ENCODE measurements at places on chromosomes 16 and 17. TPM values are rescaled to one million over a fixed set of nuclear protein-coding genes. Genes with fewer than 3 reads are reported as not detected.

DNA sequence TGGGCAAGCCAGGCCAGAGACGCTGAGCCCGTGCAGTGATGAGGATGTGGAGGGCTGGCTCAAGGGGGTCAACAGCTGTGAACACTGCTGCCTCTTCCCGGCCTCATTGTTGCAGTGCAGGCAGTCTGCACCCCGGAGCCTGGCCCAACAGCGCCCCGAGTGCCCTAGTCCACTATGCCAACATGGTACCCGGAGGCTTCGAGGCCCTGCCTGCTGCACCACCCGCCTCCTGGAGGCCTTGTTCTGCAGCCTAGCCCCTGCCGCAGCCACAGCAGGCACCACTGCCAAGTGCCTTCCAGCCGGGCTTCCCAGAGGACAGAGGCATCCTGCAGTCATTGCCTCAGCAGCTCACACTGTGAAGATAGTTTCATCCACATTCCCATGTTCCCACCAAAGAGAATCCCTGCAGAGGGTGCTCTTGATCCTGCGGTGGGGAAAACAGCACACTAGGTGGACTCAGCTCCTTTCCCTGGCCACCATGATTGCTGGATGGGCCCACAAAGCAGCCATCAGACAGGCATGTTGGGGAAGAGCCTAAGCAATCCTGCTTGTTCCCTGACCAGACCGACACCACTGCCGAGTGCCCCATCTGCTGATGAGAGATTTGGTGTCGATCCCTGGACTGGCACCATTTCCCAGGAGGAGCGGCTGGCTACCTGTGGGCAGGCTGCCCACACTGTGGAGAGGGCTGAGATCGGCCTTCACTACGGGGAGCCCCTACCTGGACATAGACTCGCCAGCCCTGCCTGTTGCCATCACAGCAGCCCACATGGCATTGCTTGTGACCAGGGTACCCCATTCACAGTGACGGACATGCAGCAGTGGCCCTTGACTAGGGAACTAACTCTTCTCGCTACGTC is 44.9 kb downstream of the USP22 start:
- no peak for DNase-seq

- DNase-seq, result no peak
Observed at GRCh38 chr16:47815655-47816054, 340.1 kb downstream of the ABCC12 start.

- no peak for DNase-seq
Observed at GRCh38 chr16:89318430-89318758, 100.9 kb downstream of the ZNF778 start.

DNA sequence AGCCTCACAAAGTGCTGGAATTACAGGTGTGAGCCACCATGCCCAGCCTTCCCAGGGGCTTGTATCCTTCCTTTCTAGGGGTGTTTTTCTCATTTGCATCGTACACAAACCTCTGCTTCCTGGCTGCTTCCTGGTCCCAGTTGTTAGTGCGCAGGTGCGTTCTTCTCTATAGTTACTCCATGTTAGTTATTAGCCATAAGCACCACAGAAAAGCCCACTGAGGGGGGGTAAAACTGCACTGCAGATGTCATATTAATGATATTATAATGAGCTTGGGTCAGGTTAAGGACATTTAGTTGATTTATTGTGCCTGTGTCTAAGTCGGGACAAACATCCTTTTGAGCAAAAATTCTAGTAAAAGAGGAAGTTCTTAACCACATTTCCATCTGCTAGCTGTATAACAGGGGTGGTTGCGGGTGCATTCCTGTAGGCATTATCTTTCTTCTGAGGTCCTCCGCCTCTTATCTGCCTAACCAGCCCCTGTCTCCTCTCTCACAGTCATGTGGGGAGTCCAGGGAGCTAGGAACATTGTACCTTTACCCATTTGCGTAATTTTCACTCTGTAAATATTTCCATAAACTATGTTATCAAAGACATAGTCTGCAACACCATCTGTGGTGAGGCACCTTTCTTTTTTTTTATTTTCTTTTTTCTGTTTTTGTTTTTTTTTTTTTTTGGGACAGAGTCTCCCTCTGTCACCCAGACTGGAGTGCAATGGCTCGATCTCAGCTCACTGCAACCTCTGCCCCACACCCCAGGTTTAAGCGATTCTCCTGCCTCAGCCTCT is 23.6 kb upstream of the ATF7IP2 start:
- no peak for DNase-seq

- no peak for DNase-seq
Observed at GRCh38 chr17:37741341-37742115, 3.3 kb downstream of the HNF1B start.

DNA sequence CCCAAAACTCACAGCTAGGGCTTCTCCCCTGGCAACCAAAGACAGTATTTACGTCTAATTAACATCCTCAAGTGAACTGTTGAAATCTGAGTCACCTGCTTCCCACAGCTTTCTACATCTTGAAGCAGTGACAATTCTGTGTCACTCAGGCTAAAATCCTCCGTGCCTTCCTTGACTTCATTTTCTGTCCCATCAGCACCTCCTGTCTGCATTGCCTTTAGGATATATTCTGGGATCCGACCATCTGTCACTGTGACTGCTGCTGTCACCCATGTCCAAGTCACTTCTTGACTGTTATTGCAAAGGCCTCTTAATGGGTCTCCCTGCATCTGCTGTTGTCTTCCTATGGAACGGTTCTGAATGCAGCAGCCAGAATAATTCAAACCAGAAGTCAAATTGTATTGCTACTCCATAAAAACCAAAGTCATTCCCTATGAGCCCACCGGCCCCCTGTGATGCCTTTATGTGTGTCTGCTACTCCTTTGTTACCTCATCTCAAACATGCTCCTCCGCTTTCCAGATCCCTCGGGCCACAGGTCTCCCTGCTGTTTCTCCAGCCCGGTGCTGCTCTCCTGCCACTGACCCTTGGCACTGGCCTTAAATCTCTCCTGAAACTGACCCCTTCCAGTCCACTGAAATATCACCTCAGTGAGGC is 56.9 kb downstream of the WWP2 start:
- DNase-seq, result no peak

GRCh38 chr17:61378658-61379456 is 20.8 kb upstream of the TBX2 start:
- DNase-seq, result no peak

DNA sequence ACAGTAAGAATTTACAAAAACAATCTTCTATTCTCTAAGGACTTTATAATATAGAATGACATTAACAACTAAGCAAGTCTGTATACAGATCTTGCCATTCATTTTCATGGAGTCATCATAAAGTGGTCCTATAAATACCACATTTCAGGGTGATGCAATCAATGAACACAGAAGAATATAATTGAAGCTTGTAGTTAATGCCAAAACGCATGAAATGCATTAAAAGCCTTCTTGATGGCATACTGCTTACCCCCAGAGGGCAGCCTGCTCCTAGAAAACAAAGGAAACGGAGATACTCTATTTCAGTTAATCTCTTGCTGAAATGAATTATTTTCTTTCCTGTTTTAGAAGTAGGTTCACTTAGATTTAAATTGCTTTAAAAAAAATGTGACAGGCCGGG is 45.2 kb upstream of the STAC2 start:
- DNase-seq, result no peak

DNA sequence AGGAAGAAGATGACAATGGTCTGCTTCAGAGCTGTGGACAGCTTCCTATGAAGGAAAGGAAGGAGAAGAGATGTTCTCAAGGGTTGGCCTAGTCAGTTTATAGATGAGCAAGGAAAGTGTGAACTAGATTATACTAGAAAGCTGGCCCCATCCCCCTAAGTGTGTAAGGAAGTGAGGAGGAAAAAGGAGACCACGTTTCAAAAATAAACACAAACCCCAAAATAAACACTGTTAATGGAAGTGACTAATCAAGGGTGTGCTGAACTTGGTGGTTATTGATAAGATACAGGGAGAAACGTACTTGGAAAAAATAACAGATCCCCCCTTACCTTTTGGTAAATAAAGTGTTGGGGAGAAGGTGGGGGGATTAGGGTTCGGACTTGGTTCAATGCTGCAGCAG is 267.1 kb downstream of the SOX9 start:
- no peak for DNase-seq

GRCh38 chr16:16030449-16030848 is 81.0 kb downstream of the ABCC1 start:
- DNase-seq, result no peak

DNA sequence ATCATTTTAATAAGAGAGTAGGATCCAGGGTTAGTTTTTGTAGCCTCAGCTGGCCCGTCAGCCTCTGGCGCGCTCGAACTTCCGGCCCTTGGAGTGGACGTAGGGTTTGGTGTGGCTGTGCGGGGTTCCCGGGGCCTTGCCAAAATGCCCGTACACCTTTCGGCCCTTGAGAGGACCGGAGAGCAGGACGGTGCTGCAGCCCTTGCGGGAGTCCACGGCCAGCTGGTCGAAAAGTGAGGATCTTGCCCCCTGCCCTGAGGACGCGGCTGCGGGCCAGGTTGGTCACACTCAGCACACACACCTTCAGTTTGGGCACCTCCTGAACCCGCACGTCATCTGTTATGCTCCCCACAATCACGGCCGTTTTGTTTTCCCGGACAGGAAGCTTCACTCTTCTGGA is 42.2 kb upstream of the CNTNAP4 start:
- DNase-seq, result no peak

GRCh38 chr16:20833086-20833485 is 26.8 kb downstream of the REXO5 start:
- DNase-seq, result no peak

DNA sequence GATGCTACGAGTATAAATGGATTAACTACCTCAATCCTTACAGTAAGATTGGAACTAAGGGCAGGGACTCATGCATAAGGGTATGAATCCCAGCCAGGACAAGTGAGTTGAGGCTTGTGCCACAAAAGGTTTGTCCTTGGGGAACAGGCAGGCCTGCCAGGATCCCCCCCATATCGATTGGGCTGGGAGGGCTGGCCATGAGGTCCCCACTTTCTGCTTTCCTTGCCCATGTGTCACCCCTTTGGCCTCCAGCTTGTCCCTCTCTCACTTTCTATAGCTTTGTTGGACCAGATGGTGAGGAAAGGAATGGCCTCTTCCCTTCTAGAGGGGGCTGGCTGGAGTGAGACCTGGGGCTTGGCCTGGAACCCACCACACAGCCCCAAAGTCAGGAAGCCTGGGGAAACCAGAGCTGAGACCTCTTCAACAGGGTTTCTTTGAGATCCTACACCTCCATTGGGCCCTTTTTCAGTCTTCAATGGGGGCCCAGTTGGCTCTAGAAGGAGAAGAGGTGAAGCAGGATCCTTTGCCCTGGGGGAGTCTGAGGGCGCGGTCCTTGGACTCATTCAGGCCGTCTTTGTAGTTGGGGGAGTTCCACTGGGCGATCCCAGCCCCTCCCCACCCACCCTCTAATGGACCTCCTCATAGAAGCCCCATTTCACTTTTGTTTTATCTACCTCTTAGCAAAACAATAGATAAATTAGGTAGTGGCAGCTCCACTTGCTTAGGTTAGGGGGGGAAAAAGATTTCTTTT is 57.3 kb downstream of the IGF2BP1 start:
- DNase-seq, result no peak

DNA sequence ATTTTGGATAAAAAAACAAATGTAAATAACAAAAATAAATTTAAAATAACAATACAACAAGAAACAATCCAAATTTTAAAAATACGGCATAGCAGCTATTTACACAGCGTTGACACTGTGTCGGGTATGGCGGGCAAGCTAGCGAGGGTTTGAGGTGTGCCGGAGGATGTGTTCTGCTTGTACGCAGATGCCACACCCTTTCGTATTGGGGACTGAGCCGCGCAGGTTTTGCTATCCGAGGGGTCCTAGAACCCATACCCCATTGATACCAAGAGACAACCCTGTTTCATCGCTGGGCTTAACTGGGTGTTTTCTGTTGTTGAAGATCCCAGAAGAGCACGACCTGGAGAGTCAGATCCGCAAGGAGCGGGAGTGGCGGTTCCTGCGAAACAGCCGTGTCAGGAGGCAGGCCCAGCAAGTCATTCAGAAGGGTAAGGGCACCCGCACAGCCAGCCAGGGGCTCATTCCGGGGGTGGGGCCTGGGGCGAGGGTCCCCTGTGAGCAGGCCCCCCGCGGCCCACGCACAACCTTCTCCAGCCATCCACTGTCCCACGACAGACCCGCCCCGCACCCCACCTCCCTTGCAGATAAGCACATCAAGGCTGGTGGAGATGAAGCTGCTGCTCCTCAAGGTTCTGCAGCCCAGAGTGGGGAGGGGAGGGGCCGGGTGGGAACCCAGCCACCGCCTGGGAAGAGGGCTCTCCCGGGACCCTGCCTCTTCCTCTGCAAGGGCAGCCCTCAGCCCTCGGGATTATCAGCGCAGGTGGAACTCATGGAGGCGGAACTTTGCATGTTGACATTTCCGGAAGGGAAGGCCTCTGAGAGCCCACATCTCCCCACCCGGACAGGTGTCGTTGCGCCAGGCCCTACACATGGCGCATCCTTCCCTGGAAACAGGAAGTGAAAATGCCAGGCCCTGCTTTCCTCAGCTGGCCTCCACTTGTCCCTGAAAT is 51.2 kb upstream of the CHMP6 start:
- DNase-seq, result no peak

GRCh38 chr17:60224064-60224463 is 74.3 kb downstream of the CA4 start:
- DNase-seq, result no peak

- no peak for DNase-seq
Observed at GRCh38 chr16:78780808-78781207, 681.4 kb downstream of the WWOX start.

GRCh38 chr17:1438593-1439083 is 17.4 kb downstream of the CRK start:
- no peak for DNase-seq

DNA sequence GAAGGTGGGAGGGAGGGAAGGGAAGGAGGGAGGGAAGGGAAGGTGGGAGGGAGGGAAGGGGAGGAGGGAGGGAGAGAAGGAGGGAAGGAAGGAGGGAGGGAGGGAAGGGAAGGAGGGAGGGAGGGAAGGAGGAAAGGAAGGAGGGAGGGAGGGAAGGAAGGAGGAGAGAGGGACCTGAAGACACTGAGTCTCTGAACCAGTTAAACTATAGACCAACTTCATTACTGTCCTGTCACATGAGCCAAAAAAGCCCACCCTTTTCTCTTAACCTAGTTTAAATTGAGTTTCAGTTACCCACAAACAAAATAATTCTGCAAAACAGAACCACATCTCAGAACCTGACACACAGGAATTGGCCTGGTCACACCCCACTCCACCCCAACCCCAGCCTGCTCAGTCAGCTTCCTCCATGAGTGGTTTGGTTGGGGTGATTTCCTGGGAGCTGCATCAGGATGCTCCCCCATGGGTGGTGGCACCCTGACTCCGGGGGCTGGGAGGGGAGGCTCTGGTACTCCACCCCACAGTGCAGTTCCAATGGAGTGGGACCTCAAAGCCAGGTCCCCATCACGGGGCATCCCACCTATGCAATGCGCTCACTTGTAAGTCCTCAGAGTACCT is 4.7 kb upstream of the PRR29 start:
- DNase-seq, result no peak

ABCA3 gene
- total RNA-seq, result 1.1 TPM

SEC14L1 gene
- 52.0 TPM for total RNA-seq

KRTAP4-6 gene
- total RNA-seq, result not detected

ALOX12 gene
- total RNA-seq, result not detected

ADAP2 gene
- total RNA-seq, result 18.6 TPM

NAE1 gene
- total RNA-seq, result 24.1 TPM

RMI2 gene
- total RNA-seq, result 8.5 TPM

KCNJ12 gene
- 0.47 TPM for total RNA-seq

PRSS33 gene
- total RNA-seq, result not detected

SP6 gene
- 0.08 TPM for total RNA-seq

Data from liver (tissue), 10 donors.